ENCODE measurements at places on chromosomes 3 and 15.
A peak's percentile ranks its signal among the peaks of the same experiment; 100 is the strongest.

GRCh38 chr3:108183181-108183580, 39.0 kb downstream of the IFT57 start:
- no peak for DNase-seq

DNA sequence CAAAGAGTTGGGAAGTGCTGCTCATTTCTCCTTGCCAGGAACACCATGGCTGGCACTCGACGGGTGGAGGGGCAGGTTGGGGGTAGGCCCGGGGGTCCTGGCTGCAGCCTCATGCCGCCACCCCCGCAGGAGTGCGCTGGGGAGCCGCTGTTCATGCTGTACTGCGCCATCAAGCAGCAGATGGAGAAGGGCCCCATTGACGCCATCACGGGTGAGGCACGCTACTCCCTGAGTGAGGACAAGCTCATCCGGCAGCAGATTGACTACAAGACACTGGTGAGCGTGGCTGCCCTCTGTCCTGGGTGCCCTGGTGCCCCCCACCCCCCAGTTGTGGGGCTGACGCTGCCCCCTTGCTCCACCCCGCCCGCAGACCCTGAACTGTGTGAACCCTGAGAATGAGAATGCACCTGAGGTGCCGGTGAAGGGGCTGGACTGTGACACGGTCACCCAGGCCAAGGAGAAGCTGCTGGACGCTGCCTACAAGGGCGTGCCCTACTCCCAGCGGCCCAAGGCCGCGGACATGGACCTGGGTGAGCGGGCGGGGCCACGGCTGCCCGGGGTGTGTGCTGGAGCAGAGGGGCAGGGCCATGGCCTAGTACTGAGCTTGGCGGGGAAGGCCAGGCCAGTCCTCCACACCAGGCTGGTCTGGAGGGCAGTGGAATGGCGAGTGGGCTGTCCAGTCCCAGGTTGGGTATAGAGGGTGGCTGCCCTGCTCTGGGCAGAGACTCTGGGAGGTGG, 45.1 kb downstream of the PLXNA1 start:
- DNase-seq = no peak

DNA sequence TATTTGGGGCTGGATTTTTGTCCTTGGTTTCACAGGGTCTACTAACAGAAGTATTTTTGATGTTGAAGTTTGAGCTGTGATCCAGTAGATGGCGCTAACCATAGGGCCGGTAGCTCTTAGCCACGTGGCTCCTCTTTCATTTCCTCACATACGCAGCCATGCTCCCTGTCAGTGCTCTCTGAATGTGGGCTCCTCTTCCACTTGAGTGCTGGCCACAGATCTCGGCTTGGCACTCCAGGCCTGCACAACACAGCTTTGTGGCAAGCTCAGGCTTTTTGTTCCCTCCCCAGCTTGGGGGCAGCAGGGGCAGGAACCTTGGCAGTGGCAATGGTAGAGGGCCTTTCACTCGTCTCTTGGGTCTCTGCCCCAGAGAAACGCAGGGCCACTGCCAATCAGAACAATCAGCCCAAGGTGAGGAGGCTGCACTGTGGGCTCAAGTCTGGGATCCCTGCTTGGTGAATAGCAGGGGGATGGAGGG, 18.6 kb upstream of the DNAAF4 start:
- DNase-seq = no peak

GRCh38 chr3:129304146-129304961, 25.7 kb downstream of the HMCES start:
- DNase-seq = no peak

GRCh38 chr15:72785432-72785831, 1.9 kb upstream of the ADPGK start:
- DNase-seq = no peak

DNA sequence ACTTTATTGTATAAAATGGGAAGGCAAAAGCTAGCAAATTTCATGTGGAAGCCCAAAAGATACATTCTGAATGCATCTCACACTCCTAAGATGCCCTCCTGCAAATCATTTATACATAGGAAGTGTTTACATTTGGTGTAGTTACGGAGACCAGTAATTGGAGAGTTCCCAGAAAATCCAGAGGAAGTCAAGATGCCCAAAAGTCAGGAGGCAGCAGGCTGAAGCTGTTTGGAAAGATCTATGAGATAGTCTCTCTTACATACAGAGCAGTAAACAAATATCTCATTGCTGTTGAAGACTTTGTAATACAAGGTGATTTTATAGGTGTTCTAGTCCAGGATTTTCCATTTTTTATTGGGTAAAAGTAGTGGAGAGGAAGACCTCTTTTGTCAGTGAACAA, 8.8 kb downstream of the KLHL24 start:
- no peak for DNase-seq

DNA sequence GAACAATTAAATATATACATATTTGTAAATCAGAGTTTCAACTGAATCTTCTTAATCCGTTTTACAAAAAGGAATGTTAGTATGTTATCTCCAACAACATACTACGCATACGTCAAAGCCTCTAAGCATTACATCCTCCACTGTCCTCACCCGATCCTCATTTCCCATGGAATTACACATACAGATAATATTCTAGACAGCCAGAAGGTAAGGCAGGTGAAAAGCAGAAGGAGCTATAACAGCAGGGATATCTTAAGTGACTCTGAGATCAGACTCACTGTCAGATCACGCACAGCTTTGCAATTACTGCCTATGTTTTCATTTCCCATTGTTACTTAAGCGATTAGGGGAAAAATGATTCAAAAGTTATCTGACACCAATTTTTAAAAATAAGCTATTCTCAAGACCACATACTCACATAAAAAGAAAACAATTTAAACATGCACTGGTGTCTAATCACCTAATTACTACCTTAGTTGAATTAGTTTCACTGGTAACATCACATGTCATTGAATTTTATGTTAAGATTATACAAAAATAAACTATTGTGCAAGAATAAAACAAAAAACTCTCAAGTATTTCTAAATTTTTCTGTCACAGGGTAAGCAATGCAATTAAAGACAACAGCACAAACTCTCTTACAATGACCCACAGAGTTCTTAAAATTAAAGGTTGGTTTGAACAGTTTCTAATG, 92.8 kb downstream of the TBL1XR1 start:
- no peak for DNase-seq

GRCh38 chr3:146968204-146968651, 363.1 kb upstream of the PLSCR5 start:
- no peak for DNase-seq

- no peak for DNase-seq
Measured at GRCh38 chr3:29426302-29427226, 145.7 kb downstream of the RBMS3 start.

DNA sequence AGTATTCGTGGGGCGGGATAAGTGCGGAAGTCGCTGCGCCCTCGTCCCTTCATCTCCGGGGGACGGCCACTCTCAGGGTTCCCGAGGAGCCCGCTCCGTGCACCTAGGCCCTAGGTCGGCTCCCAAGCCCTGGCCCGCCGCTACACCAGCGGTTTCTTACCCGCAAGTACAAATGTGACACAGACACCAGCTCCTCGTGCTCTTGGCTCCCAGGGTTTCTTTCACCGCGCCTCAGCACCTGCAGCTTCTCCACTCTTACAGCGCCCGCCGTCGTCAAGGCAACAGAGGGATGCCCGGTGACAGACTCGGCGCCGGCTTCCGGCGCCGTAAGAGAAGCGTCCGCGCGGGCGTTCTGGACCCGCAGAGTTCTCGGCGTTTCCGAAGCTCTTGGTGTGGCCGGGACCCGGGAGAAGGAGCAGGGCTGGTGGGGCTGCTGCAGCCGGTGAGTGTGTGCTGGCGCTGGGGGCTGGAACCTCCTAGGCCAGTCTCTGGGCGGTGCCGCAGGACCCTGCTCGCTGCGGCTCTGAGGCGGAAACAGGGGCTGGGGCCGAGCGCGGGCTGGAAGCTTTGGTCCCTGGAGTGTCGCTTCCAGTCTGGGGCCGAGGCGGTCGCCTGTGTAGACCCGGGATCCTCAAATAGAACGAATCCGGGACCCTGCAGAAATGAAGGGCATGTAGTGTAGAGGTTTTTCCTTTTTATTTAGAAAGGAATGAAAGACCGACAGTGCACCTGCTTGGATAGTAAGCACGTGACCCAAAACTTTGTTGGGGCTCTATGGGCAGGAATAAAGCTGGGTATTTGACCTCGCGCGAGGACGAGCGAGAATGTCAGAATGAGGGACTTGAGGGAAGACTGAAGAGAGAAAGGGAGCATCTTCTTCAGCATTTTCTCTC, 155.4 kb upstream of the GOLGA6L4 start:
- DNase-seq = peak; percentile 11

DNA sequence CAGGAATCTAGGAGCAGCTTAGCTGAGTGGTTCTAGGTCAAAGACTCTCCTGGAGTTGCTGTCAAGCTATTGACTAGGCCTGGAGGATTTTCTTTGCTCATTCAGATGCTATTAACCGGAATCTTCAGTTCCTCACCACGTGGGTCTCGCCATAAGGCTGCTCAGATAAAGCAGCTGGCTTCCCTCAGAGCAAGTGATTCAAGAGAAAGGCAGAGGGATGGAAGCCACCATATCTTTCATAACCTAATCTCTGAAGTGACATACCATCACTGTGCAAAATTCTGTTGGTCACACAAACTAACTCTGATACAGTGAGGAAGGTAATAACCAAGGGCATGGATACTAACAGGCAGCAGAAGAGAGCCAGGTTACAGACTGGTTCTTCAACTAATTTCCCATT, 72.7 kb upstream of the FLNB start:
- no peak for DNase-seq

- DNase-seq = no peak
Measured at GRCh38 chr15:65460741-65461347, 38.1 kb upstream of the IGDCC4 start.

- DNase-seq = no peak
Measured at GRCh38 chr15:81111510-81112470, 22.3 kb upstream of the CFAP161 start.

DNA sequence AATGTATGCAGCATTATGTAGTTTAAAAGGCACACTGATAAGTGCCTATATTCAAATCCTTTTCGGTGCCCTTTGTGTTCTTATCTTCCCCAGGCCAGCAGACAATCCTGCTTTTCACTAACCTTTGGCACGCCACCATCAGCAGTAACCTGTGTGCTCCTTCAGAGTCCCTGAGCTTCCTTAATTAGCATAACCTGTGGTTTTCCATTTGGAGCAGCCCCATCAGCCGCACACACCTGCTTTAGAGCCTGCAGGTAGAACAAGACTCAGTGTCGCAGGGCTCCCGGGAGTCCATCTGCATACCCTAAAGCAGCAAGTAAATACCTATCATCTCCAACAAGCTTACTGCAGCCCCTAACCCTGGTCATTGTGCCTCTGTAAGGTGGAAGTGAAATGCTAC, 755.1 kb downstream of the ROBO2 start:
- DNase-seq = no peak

- DNase-seq = no peak
Measured at GRCh38 chr3:18295171-18295920, 129.8 kb downstream of the SATB1 start.

- DNase-seq = no peak
Measured at GRCh38 chr3:71694358-71694999, 30.7 kb downstream of the EIF4E3 start.

- DNase-seq = no peak
Measured at GRCh38 chr15:34297059-34297458, 40.5 kb downstream of the SLC12A6 start.

GRCh38 chr3:160758929-160759577, 3.0 kb downstream of the PPM1L start:
- no peak for DNase-seq

GRCh38 chr3:74267588-74268184, 346.8 kb downstream of the CNTN3 start:
- DNase-seq = no peak

- DNase-seq = no peak
Measured at GRCh38 chr3:63508305-63508704, 144.2 kb upstream of the SNTN start.

DNA sequence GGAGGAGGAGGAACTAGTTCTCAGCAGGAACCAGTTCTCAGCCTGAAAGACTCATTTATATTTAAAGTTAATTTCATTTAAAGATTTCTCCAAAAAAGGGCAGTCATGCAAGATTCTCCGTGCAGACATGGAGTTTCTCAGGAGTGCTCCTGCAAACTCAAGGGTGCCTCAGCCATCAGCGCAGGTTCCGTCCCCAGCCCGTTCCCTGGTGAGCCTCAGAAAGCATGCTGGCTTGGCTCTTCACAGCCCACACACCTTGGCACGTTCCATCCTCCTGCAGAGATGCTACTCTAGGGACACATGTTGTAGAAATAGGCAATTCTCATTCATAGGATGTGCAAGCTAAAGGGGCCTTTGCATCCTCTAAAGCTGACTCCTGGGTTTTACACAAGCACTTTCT, 123.0 kb downstream of the LIPC start:
- no peak for DNase-seq

DNA sequence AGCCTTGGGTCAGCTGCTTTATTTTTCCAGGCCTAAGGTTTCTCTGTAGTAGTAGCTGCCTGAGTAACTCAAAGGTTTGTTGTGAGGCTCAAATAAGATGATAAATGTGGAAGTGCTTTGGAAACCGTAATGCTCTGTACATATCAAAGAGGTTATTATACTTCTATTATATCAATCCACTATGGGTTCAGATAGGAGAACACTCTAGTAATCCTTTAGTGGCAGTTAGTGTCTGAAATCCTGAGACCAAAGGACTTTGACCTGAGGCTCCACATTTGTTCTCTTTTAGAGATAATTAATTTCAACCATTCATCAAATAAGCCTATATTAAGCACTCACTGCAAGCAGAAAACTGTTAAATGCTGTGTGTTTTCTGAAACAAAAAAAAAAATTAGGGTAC, 128.6 kb upstream of the BCL6 start:
- no peak for DNase-seq

GRCh38 chr15:98518823-98519561, 129.3 kb upstream of the IGF1R start:
- DNase-seq = peak; percentile 35

Data from activated T-cell treated with anti-CD3 and anti-CD28 coated beads for 1 hour (primary cell).